NB4 (cell line): ENCODE measurements at places on chromosomes 6 and 20.
A peak's percentile ranks its signal among the peaks of the same experiment; 100 is the strongest.

DNA sequence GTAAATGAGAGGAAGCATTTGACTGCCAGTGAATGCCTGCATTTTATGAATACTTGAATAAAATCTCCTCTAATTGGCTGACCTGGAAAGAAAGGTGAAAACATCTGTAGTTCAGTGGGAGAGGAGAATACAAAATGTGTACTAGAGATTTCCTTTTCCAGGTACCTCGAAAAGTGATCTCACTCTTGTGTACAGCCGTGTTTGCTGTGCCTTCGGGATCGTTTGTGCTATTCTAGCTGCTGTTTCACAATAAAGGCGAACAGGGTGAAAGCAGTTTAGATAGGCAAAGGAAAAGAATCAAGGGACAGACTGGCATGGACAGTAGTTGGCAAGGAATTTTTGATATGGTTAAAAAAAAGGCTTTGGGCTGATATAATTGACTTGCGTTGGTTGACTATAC is 112.3 kb downstream of the ARID1B start:
- no peak for DNase-seq

DNA sequence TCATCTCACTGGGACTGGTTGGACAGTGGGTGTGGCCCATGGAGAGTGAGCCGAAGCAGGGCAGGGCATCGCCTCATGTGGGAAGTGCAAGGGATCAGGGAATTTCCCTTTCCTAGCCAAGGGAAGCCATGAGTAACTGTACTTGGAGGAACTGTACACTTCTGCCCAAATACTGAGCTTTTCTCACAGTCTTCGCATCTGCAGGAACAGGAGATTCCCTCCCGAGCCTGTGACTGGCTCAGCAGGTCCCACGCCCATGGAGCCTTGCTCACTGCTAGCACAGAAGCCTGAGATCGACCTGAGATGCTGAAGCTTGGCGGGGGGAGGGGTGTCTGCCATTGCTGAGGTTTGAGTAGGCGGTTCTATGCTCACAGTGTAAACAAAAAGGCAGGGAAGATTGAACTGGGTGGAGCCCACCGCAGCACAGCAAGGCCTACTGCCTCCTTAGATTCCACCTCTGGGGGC is 10.4 kb upstream of the CALHM5 start:
- DNase-seq, result no peak

DNA sequence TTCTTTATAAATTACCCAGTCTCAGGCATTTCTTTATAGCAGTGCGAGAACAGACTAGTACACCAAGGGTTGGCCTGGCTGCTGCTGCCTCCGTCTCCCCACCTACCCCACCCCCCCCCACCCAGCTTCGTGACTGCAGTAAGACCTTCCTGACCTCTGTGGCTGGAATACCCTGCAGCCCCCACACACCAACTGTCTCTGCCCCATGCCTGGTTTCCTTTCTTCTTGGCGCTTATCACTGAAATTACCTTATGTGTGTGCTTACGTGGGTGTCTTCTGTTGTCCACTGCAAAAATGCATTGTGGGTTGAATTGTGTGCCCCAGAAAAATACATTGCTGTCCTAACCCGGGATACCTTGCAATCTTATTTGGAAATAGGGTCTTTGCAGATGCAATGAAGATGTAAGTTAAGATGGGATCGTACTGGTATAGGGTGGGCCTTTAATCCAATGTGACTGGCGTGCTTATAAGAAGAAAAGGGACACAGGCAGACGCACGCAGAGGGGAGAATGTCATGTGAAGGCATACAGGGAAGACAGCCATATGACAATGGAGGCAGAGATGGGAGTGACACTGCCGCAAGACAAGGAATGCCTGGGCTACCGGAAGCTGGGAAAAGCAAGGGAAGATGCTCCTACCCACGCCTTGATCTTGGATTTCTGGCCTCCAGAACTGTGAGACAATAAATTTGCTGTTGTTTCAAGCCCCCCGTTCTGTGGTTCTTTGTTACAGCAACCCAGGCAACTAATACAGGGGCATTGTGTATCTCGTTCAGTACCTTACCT is 15.4 kb downstream of the SYNJ2 start:
- peak; percentile 89 for DNase-seq

DNA sequence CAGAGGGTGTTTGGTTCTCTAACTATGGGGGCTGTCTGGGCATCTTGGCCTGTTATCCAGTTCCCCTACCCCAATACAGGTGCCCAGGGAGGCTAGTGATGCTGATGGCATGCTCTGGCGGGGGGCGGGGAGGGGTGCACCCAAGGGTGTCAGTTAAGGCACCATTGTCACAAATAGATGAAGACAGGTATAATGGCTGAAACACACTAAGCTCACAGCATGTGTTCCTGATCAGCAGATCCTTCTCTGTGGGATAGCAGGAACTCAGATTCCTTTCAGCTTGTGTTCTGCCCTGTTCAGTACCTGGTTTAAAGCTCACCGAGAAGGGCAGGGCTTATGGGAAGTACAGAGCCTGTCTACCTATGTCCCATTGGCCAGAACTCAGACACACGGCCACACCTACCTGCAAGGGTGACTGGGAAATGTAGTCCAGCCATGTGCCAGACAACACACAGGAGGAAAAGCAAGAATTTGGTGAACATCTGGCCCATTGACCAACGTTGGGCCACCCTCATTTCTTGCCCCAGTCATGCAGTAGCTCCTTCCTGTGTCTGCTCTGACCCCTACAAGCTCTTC is 3.4 kb upstream of the RSPO4 start:
- peak; percentile 54 for DNase-seq

DNA sequence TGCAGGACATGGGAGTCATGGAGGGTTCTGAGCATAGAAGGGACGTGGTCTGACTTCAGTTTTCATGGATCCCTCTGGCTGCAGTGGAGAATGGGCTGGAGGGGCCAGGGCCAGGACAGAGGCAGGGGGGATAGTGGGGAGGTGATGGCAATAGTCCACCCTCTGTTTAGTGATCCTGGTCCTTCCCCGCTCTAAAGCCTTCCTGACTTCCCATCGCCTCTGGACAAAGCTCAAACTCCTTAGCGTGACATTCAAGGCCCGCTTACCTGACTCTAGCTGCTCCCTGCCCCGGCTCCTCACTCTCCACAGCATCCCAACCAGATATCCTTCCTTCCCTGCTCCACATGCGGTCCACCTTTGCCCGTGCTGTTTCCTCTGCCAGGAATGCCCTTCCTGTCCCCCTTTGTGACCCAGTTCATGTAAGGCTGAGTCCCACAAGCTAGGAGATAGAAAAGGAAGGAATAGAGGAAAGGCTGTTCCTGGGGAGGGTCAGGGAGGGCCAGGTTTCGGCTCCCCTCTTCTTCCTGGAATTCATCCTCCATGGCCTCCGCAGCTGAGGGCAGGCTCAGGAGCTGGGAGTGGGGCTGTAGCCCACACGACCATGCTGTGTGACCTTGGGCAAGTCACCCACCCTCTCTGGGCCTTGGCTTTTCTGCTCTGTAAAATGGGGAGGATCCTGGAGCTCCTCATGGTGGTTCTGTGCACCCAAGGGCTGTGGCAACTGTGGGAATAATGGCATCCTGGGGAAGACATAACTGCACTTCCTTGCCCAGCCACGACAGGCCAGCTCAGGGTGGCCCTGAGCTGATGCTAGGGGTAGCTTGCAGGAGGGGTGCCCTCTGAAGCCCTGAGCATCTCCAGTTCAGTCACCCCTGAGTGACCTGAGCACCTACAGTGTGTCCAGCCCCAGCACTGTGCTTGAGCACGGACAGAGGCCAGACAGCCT is 116.1 kb downstream of the CEBPB start:
- no peak for DNase-seq

- no peak for DNase-seq
These were observed 76.6 kb downstream of the PKHD1 start for GRCh38 chr6:52010806-52011205.

DNA sequence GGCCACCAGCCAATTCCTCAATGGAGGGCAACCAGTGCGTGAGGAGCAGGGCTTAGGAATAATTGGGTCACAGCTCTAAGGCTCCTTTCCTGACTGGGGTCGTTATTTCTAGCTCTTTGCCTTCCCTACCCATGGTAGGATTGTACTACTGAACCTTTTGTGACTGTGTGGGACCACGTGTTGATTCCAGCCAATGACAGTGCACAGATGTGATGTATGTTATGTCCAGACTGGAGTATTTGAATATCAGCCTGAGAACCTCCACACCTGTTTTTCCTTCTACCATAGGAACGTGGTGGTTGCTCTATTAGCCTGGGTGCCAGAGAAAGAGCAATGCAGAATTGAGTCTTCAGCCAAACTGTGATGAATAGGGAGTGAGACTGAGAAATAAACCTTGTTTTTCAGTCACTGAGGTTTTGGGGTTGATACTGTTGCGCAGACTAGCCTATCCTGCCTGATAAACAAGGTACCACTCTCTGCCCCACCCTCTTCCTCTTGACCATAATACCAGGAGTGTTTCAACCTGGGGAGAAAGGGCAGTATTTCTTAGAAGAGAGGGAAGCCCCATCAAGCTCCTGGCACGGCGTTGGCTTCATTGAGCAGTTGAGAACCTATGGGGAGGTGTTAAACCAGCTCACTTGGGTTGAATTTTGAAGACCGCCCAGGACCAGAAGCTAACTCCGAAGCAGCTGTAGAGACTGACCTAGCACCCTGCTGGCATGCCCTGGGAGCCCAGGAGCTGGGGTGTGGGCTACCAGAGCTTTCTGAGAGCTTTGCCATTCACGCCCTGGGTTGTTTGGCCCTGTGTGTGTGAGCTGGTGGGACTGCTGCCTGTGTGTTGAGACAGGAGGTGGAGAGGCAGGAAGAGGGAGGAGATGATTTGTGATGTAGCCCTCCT is 105.5 kb upstream of the BACH2 start:
- peak; percentile 42 for DNase-seq

GRCh38 chr20:43345676-43346075 is 112.0 kb upstream of the SRSF6 start:
- DNase-seq, result no peak

GRCh38 chr6:43074847-43075669 is 1.1 kb upstream of the PTK7 start:
- DNase-seq, result no peak

GRCh38 chr6:20058121-20058905 is 154.0 kb downstream of the MBOAT1 start:
- no peak for DNase-seq

GRCh38 chr6:149457316-149457884 is 27.4 kb downstream of the ZC3H12D start:
- DNase-seq, result no peak

DNA sequence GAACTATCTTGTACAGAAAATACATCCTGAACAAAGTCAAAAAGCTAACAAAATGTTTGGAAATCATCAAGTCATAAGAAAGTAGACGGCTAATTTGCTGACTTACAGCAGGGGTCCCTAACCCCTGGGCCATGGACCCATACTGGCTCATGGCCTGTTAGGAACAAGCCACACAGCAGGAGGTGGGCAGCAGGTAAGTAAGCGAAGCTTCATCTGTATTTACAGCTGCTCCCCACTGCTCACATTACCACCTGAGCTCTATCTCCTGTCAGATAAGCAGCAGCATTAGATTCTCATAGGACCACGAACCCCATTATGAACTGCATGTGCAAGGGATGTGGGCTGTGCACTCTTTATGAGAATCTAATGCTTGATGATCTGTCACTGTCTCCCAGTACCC is 115.5 kb downstream of the CDK19 start:
- no peak for DNase-seq

DNA sequence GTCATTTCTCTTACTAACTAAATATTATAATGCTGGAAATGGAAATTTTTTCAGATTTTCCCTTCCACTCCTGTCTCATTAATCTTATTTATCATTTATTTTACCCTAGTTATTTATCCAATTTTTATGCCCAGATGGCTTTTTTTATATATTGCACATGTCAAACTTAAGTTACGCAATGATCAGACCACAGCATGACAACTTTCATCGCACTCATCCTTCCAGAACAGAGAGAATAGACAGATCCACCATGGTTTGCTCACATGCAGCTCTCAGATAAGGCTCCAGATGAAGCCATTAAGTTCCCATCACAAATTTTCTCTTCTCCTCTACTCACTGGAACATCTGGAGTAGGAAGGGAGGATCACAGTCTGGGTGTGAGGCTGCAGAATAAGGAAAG is 48.7 kb downstream of the MAP7 start:
- DNase-seq, result peak; percentile 60

- DNase-seq, result no peak
These were observed 242.5 kb downstream of the ADGRG6 start for GRCh38 chr6:142544199-142544838.
